ENCODE measurements at places on chromosomes 6 and 20.

GRCh38 chr6:166824146-166824879 is 132.0 kb downstream of the RNASET2 start:
- no peak for DNase-seq

- DNase-seq: no peak
These were observed 86.9 kb downstream of the LRFN2 start for GRCh38 chr6:40500227-40500626.

DNA sequence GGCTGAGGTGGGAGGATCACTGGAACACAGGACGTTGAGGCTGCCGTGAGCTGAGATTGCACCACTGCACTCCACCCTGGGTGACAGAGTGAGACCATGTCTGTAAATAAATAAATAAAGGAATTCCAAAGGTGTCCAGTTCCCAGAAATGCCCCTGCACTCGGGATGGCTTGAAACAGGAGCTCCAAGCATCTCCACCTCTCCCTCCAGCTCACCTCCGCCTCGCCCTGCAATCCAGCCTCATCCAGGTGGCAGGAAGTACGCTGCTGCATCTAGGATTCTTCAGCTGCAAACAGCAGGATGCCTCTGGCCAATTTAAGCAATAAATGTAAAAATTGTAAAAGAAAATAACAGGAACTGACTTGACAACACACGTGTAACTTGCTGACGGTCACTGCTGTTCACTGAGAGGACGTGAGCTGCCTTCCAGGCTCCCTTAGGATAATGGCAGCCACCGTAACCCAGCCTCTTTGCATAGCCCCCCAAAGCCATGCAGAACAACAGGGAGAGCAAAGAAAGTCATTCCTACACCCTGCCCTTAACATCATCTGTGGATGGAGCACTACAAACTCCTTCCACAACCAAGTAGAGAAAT is 11.4 kb upstream of the GRM4 start:
- DNase-seq: no peak

GRCh38 chr20:62494537-62494936 is 18.7 kb upstream of the GATA5 start:
- no peak for DNase-seq

GRCh38 chr6:156820089-156820798 is 43.1 kb downstream of the ARID1B start:
- DNase-seq: no peak

All from activated CD4-positive, alpha-beta T cell treated with anti-CD3 and anti-CD28 coated beads, Interleukin-2, amount 50 U/mL, for 24 hours (primary cell).